ENCODE measurements at places on chromosomes 16 and 17.

DNA sequence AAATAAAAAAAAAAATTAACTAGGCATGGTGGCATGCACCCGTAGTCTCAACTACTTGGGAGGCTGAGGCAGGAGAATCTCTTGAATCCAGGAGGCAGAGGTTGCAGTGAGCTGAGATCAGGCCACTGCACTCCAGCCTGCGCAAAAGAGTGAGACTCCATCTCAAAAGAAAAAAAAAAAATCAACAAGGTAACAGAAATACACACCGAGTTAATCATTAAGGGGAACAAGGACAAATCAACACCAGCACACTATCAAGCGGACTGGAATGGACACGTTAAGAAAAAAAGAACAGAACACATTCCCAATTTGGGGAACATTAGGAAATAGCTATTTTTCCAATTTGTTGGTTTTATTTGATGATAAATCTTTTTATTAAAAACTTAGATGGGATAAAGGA is 28.4 kb upstream of the GLG1 start:
- DNase-seq: no peak

DNA sequence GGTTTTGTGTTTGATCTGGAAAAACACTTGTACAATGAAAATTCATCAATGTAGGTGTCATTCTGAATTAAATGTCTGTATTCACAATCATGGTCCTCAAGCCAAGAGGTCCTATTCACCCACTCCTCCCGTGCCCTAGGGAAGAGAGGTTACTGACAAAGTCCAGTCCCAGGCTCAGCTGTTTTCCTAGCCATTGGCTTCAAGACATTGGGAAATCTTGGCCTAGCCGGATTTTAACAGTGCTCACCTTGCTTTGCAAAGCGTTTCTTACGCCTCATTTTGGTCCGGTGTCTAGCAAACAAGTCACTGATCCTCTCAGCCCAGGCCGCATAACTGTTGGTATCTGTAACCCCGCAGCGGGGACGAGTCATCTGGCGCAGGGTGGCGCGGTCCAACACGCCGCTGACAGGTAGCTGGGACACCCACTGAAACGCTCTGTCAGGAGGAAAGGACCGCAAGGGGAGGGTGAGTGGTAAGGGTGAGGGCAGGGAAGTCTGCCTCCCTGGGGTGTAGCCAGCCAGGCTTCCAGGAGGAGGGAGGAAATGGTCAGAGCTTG is 16.7 kb downstream of the MMP28 start:
- no peak for DNase-seq

- DNase-seq: no peak
Measured at GRCh38 chr16:54270711-54271110, 15.9 kb downstream of the IRX3 start.

DNA sequence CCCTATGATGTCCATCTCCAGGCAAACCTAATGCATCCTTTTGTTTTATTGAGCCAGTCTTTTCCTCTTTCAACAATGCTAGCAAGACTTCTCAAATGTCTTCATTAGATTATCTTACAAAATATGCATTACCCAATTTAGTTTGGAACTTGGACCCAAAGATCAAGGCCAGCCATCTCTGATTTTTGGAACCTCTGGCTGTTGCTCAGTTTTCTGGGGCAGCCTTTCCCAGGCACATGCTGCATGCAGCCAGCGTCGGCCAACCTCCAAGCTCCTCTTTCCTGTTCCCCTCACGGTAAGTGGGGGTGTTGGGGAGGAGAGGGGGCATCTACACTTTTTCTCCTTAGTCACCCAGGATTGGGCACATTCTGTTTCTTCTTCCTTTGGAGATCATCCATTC is 189.3 kb downstream of the PRKCA start:
- DNase-seq: no peak

- DNase-seq: no peak
Measured at GRCh38 chr16:77137045-77137444, 53.9 kb upstream of the MON1B start.

- DNase-seq: no peak
Measured at GRCh38 chr16:65384441-65384840, 262.6 kb upstream of the CDH11 start.

- no peak for DNase-seq
Measured at GRCh38 chr16:75754141-75754540, 27.9 kb upstream of the CPHXL start.

GRCh38 chr17:59490216-59490615 is 75.2 kb upstream of the DHX40 start:
- no peak for DNase-seq

- no peak for DNase-seq
Measured at GRCh38 chr17:77727037-77727615, 231.4 kb upstream of the TNRC6C start.

- DNase-seq: no peak
Measured at GRCh38 chr17:55162556-55162946, 102.2 kb upstream of the HLF start.

DNA sequence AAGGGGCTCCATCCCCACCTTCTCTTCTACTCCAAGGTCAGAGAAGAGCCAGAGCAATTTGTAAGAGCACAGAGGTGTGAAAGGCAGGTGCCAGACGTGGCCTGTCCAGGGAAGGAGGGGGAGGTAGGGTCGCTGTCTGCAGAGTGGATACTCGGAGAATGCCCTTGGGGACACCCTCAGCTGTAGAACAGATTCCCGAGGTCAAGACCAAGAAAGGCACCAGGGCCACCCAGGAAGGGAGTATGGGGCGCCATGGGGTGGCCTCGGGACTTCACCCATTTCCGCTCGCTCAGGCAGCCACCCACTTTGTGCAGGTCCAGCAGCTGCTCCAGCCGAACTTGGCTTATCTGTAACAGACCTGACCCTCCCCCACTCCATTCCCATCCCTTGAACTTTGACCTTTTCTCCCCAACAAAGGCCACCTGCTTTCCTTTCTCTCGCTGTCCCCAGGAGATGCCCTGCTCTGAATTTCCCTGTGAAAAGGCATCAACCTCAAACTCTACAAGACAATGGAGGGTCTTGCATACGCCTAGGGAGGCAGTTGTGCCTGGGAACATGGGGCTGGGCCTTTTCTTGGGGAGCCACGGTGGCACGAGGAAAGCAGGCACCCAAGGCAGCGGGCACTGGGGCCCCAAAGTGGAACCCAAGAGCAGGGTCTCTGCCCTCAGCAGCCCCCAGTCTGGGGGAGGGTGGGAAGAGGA is 11.3 kb upstream of the AXIN2 start:
- DNase-seq: no peak

Measured in globus pallidus (tissue), 1 donor.